ENCODE measurements at places on chromosomes 1 and 21. TPM values are rescaled to one million over a fixed set of nuclear protein-coding genes. Genes with fewer than 3 reads are reported as not detected.

- H3K4me3 ChIP-seq = no peak overlapping the region
- no peaks in the 10 kb centered on the region for H3K27me3 ChIP-seq
- H3K36me3 ChIP-seq = peaks cover 31% of the 10 kb centered on the region
- no peak for DNase-seq
- H3K4me1 ChIP-seq = no peaks in the 10 kb centered on the region
Measured at GRCh38 chr21:32356874-32357395, 35.9 kb downstream of the URB1 start.

GRCh38 chr21:26168371-26168770 is 2.2 kb downstream of the APP start:
- no peak for DNase-seq
- peaks cover 31% of the 10 kb centered on the region for H3K4me1 ChIP-seq
- H3K36me3 ChIP-seq = no peaks in the 10 kb centered on the region
- H3K4me3 ChIP-seq = peak overlapping the region; percentile 23

- no peaks in the 10 kb centered on the region for H3K27me3 ChIP-seq
- H3K4me3 ChIP-seq = no peak overlapping the region
- no peak for DNase-seq
- no peaks in the 10 kb centered on the region for H3K36me3 ChIP-seq
- H3K4me1 ChIP-seq = no peaks in the 10 kb centered on the region
Measured at GRCh38 chr1:213464786-213465460, 413.9 kb downstream of the RPS6KC1 start.

- no peak overlapping the region for H3K27ac ChIP-seq
- DNase-seq = peak; percentile 16
- H3K4me1 ChIP-seq = peaks cover 8% of the 10 kb centered on the region
- H3K36me3 ChIP-seq = no peaks in the 10 kb centered on the region
Measured at GRCh38 chr1:84997667-84998600, 1.0 kb upstream of the MCOLN2 start.

- no peak overlapping the region for H3K4me3 ChIP-seq
- DNase-seq = peak; percentile 61
- H3K27me3 ChIP-seq = no peaks in the 10 kb centered on the region
- no peaks in the 10 kb centered on the region for H3K4me1 ChIP-seq
Measured at GRCh38 chr21:17903029-17903806, 84.1 kb upstream of the C21orf91 start.

- H3K4me3 ChIP-seq = no peak overlapping the region
- no peaks in the 10 kb centered on the region for H3K27me3 ChIP-seq
- H3K36me3 ChIP-seq = no peaks in the 10 kb centered on the region
Measured at GRCh38 chr1:213530611-213531320, 457.0 kb upstream of the PROX1 start.

- H3K4me1 ChIP-seq = no peaks in the 10 kb centered on the region
- H3K27ac ChIP-seq = no peak overlapping the region
- no peaks in the 10 kb centered on the region for H3K27me3 ChIP-seq
- no peak for DNase-seq
Measured at GRCh38 chr1:209899948-209900347, 38.1 kb upstream of the SYT14 start.

- H3K27ac ChIP-seq = no peak overlapping the region
- H3K27me3 ChIP-seq = peaks cover 6% of the 10 kb centered on the region
- H3K36me3 ChIP-seq = no peaks in the 10 kb centered on the region
- no peak for DNase-seq
- H3K4me1 ChIP-seq = no peaks in the 10 kb centered on the region
Measured at GRCh38 chr21:33047231-33047630, 21.5 kb downstream of the OLIG2 start.

- H3K27me3 ChIP-seq = no peaks in the 10 kb centered on the region
- no peaks in the 10 kb centered on the region for H3K4me1 ChIP-seq
- H3K4me3 ChIP-seq = no peak overlapping the region
- no peak for DNase-seq
- H3K27ac ChIP-seq = no peak overlapping the region
- H3K36me3 ChIP-seq = no peaks in the 10 kb centered on the region
Measured at GRCh38 chr1:23875382-23875781, 7.3 kb upstream of the FUCA1 start.

GRCh38 chr1:172533513-172534151 is 682 bp downstream of the SUCO start:
- no peaks in the 10 kb centered on the region for H3K27me3 ChIP-seq
- DNase-seq = peak; percentile 81
- H3K36me3 ChIP-seq = no peaks in the 10 kb centered on the region
- H3K4me1 ChIP-seq = peaks cover 16% of the 10 kb centered on the region

DNA sequence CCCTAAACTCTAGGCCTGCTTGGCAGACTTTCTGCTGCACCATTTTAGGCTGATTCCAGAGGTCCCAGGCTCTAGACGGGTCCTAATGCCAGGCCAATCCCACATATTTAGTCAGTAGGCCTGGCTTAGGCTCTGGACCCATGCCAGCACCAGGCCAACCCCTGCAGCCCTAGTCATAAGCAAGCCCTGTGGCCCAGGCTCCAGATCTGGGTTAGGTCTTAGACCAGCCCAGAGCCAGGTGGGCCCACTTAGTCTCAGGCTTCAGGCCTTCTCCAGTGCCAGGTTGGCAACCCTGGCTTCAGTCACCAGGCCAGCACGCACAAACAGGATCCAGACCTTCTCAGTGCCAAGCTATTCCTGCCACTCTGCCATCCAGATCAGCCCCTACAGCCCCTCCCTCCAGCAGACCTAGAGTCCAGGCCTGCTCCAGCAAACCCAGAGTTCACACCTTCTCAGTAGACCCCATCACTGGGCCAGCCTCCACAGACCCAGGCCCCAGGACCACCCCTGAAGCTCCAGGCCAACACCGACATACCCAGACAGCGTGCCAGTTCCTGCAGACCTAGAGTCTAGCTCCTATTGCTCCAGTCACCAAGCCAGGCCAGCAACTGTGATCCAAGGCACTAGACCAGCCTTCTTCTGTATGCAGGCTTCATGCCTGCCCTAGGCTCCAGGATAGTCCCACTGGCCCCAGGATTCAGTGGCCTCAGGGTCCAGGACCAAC is 467.6 kb downstream of the RWDD3 start:
- no peaks in the 10 kb centered on the region for H3K27me3 ChIP-seq
- no peak overlapping the region for H3K4me3 ChIP-seq
- no peak for DNase-seq
- no peaks in the 10 kb centered on the region for H3K36me3 ChIP-seq
- no peaks in the 10 kb centered on the region for H3K4me1 ChIP-seq
- H3K27ac ChIP-seq = no peak overlapping the region

The OR2L13 gene
- total RNA-seq = not detected

The ADAMTSL4 gene
- 104 TPM for total RNA-seq

The SLC6A9 gene
- total RNA-seq = 9.8 TPM

Measured in lung (tissue), 17 donors.